ENCODE measurements at places on chromosomes 5 and 9.
A peak's percentile ranks its signal among the peaks of the same experiment; 100 is the strongest.

DNA sequence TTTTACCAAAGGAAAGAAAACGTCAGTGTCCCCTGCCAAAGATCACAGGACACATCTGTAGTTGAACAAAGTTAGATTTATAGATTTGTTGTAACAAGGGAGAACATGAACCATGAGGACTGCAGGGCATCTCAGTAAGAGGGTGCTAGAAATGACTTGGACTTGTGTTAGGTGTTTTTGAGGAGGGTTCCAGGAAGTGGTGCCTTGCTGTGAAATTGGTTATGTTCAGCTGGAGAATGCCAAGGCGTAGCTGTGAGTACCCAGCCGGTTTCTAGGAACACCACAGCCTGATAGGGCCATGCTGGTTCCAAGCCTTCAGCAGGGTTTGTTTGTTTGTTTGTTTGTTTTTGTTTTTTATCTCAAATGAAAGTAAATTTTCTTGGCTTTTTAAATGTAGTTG lies 5.3 kb downstream of the SPEF2 start:
- DNase-seq, result no peak

- DNase-seq, result no peak
These were observed 383.2 kb upstream of the SGCD start for GRCh38 chr5:155943516-155944407.

DNA sequence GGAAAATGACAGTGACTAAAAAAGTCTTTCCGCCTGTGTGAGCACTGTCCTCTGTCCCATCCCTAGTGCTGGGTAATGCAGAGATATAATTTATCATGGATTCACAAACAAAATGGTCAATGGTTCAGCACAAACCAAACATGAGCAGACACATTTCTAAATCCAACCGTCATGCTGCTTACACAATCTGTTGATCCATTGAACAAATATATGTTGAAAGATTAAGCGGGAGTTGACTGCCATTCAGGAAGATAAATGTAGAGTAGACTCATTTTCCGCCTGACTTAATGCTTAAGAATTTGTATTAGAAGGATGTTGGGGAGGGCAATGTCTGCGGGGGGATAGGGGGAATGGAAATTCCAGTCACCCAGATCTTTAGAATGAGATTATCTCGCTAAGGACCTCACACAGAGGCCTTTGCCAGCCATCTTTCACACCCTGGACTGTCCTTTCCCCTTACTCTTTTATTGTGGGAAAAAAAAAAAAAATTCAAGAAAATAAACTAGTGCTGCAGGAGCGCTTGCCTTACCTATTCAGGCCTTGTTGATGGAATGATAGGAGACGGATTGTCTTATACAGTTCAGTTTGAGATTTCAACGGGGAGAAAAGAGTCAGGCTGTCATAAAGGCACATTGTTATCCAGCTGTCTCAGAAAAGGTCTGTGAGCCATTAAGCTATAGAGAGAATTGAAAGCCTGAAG lies 153.7 kb downstream of the TLE1 start:
- DNase-seq, result peak; percentile 91

GRCh38 chr5:168169791-168170190 lies 121.7 kb upstream of the WWC1 start:
- no peak for DNase-seq

All from HS-5 (cell line).